Activated T-cell treated with anti-CD3 and anti-CD28 coated beads for 24 hours (primary cell): ENCODE measurements at places on chromosomes 4 and X.
A peak's percentile ranks its signal among the peaks of the same experiment; 100 is the strongest.

DNA sequence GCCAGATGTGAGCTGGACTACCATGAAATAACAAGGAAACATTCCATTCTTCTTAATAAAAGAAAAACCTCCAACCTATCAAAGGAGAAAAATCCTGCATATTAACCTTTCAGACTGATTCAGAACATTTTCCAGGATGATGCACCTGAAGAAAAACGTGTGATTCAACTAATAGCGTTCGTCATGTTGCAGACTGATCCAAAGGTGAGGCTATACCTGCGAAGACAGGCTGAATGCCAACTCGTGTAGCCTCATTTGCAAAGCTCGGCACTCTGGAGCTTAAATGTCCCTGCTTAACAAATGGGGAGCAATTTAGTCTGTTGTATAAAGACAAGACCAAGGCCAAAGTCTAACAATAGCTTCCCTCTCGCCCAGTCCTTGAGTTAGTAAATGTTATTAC is 172.0 kb upstream of the NOCT start:
- DNase-seq: no peak

DNA sequence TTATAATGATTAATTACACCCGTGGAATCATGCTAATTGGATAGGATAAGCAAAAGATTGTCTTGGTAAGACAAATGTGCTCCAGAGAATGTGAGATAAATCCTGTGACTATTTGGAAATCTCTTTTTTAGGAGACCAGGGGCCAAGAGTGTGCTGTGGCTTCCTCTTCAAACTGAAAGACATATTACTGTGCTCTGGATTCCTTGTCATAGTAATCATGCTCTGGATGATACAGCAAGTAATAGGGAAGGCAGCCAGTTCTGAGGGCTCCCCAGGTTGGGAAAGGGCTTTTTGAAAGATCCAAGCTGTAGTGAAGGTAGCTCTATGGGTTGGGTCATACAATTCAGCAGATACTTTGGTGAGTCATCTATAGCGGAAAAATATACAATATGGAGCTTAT is 600.5 kb downstream of the PCDH18 start:
- no peak for DNase-seq

- no peak for DNase-seq
These were observed 18.5 kb downstream of the SORCS2 start for GRCh38 chr4:7210824-7211223.

DNA sequence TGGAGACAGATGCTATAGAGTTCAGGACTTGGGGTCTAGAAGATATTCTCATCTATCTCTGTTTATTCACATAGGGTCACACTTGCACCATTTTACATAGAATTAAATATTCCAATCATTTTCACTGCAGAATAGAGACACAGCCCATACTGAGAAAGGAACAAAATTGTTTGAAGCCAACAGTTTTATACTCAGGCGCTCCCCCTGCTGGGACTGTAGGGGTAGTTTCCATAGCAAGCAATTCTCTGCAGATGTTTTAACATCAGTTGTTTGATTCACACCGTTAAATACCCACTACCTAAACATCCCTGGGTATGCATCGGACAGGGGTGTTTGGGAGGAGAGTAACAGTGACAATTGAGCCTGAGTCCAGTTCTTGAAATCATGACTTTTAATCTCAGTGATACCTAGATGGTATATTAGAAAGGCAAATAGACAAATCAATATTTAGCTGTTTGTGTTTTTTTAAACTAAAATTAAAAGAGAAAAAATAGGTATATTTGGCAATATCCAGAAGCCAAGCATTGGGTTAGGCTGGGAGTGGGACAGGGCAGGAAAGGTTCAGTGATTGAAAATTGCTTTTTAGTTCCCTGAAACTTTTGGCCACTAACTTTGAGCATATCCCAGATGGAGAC is 33.8 kb downstream of the LONRF3 start:
- no peak for DNase-seq

DNA sequence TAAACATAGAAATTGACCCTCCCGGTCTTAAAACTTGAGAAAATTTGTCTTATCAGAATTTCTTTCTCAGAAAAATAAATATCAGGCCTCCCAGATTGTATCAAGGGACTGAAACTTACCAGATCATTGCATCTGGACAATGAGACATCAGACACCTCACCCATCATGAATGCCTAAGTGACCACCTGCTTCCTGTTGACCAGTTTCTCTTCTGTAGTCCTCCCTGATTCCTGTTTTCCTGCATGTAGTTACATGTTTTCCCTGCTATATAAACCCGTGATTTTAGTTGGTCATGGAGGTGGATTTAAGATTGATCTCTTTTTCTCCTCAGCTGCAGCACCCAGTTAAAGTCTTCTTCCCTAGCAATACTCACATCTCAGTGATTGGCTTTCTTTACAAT is 548.1 kb downstream of the PPP4R3C start:
- no peak for DNase-seq

DNA sequence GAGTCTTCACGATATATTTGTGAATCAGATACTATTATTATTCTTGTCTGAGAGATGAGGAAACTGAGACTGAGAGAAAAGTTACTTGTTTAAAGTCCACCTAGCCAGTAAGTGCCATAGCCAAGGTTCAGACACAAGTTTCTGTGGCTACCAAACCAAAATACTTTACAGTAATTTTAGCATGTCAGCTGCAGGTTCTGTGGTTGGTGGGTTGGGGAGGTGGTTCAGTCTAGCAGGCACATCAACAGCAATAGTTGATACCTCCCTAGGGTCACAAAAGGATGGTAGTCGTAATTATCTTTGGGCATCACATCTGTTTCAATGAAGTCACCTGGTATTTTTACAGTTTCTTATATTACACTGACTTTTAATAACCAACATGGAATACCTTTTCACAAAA is 35.6 kb upstream of the EDA2R start:
- no peak for DNase-seq

DNA sequence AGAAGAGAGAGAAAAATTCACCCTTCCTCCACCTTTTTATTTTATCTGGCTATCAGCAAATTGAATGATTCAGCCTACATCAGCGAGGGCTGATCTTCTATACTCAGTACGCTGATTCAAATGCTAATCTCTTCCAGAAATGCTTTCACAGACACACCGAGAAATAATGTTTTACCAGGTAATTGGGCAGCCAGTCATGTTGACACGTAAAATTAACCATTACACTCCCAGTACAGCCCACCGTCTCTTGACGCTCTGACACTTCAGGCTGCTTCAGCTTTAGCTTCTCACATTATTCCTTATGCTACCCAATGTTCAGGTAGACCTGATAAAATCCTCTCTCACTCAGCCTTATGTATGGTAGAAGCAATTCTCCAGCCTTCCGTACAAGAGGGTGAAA is 835.2 kb upstream of the PCDH10 start:
- DNase-seq: no peak

GRCh38 chrX:54177306-54177705 is 5.7 kb downstream of the FAM120C start:
- no peak for DNase-seq

DNA sequence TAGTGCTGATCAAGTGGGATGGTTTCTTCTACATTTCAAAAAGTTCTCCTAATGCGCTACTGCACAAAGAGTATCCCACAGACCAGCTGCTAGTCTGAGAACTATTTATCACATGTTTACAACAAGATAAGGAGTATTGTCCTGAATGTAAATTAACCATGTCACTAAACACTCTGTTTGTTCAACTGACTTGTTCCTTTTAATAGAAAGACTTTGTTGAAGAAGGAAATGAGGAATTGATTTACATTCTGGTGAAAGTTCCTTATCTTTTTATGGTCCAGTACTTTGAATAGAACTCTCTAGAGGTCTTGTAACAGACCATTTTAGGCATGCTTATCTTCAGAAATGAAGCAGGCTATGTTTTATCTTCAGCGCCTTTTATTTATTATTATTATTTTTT is 67.3 kb upstream of the IL13RA1 start:
- no peak for DNase-seq

- no peak for DNase-seq
These were observed 134.6 kb downstream of the ARSF start for GRCh38 chrX:3175659-3176438.

GRCh38 chr4:111506706-111507105 is 638.5 kb upstream of the FAM241A start:
- no peak for DNase-seq

DNA sequence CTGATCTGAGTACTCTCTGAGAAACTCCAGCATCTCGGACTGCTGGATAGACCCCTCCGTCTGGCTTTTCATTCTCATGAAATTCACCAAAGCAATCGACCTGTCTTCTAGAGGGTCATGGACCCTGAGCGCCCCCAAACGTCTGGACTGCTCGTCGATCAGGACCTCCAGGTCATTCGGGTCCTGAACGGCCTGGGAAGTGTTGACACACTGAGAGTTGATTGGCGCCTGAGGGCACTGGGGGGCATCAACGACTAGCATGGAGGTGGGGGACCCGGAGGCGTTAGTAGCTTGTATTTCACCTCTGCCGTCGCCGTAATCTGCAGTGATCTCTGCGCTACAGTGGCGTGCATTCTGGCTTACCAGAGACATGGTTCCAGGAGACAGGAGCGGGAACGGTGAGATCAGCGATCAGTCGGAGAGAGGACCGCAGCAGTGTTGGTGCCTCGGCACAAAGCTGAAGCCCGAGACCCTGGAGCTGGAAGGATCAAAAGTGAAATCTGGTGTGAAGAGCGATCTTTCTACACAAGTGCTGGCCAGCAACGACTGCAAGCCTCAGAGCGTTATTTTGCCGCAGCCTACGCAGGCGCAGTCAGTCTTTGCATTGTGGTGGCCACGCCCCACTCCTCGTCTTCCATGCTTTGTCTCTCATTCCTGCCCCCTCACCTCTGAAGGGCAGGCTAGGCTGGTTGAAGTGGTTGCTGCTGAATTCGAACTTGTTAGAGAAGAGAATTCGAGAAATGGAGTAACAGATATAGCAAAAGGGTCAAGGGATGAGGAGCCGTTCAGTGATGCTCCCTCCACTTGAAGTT is at the start of gene MAGEE2:
Gene MAGEE2 (minus strand): TSS at position 575 of the 812 bp plus-strand sequence. CDS start 203 bp downstream, at position 372.
- peak; percentile 4 for DNase-seq

DNA sequence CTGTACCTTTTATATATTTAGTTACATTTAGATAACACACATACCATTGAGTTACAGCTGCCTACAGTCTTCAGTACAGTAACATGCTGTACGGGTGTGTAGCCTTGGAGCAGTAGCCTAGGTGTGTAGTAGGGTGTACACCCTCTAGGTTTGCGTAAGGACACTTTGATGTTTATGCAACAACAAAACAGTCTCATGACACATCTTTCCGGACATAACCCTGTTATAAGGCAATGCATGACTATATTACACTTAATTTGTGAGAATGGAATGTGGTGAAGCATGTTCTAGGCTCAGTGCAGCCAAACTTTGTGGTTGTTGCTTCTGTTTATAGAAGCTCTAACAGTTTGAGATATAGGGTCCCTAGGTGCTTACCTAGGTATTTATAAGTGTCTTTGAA is 65.4 kb downstream of the SPRY1 start:
- DNase-seq: no peak

GRCh38 chrX:37862851-37863250 is 15.5 kb upstream of the DYNLT3 start:
- no peak for DNase-seq

DNA sequence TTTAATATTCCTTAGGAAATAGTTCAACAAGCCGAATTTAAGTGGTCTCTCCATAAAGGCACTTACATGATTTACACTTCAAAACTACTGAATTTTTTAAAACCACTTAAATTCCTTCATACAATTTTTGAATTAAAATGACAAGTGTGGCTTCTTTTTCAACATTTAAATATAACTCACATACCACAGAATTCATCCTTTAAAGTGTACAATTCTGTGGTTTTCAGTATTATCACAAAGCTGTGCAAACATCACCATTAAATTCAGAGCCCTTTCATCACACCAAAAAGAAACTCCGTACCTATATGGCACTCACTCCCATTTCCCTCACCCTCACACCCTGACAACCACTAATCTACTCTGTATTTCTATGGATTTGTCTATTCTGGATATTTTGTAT is 200.9 kb upstream of the MAB21L2 start:
- no peak for DNase-seq

DNA sequence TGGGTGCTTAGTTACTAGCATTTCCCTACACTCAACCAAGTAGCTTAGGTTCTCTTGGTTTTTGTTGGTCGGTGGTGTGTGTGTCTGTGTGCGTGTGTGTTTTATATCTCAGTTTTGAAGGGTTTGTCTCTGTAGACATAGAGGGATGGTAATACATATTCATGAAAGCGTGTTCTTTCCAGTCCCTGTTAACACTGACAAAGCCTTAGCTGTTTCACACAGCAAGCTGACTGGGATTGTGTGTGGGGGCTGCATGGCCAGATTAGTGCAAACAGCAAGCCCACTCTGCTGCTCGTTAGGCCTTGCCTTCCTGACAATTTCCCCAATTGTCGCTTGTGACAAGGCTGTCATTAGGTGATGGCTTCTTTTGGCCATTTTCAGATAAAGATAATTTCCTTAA is 43.9 kb downstream of the ALPK1 start:
- DNase-seq: no peak

DNA sequence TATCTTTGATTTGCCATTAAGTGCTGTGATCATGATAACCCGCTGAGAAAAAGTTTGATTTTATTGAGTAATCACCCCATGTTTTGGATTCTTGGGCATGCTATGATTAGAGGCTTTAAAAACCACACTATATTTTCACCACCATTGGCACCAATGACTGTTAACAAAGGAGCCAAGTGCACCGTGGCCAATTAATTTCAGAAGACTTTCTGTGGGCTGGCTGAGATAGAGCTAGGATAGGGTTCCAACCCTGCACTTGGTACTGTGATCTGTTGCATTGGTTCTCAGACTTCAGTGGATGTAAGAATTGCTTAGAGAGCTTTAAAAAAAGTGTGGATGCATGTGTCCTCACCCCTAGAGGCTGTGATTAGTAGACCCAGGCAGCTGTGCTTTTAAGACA is 32.4 kb downstream of the OCRL start:
- no peak for DNase-seq

GRCh38 chr4:45693746-45694145 is 430.1 kb downstream of the GABRG1 start:
- DNase-seq: no peak

DNA sequence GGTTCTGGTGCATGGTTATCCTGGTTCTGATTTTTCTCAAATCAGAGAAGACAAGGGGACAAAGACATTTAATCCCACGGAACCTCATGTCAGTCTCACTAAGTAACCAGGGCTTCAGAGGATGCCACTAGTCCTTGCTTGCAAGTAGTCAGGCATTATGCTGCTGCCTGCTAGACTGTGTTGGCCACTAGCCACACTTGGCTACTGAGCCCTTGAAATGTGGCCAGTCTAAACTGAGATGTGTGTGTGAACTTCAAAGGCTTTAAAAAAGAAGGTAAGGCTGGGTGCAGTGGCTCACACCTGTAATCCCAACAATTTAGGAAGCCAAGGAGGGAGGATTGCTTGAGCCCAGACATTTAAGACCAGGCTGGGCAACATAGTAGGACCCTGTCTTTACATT is 48.6 kb upstream of the IGFBP7 start:
- no peak for DNase-seq

DNA sequence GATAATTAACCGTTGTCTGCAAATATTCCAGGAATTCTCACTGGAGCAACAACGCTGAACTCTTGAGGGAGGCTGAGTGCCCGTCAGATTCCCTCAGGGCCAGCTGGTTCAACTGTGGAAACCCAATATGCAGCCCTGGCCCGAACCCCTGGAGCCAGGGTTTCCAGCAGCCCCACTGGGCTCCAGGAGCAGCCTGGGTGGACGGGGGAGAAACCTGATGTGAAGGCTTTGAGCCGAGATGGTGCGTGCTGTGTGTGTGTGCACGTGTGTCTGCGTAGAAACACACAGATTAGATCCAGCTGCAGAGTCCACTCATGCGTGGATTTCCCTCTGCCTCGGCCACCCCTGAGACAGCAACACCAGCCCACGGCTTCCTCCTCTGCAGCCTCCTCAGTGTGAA is 19.4 kb upstream of the SLC25A6 start:
- DNase-seq: no peak
